Activated CD4-positive, alpha-beta T cell treated with anti-CD3 and anti-CD28 coated beads for 36 hours (primary cell): ENCODE measurements at places on chromosomes 5 and 9. TPM values are rescaled to one million over a fixed set of nuclear protein-coding genes. Genes with fewer than 3 reads are reported as not detected.

DNA sequence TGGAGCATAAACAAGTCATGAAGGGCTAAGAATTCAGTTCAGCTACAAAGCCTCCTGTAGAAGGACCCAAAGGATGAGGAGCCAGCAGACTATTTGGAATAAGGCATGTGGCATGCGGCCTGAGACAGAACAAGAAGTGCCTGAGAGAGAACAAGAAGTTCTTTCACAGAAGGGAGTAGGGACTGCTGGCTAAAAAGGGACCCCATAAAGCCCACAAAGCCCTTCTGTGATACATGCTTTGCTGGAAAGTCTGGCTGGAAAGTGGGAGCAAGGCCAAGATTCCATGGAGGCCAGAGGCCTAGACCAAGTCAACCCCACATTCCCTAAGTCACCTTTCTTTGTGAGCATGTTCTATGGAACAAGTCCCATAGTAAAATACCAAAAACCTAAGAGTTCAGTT is 35.9 kb upstream of the UBAP2 start:
- H3K27me3 ChIP-seq = no peaks in the 10 kb centered on the region
- H3K27ac ChIP-seq = peak overlapping the region; percentile 4
- no peak for DNase-seq
- H3K36me3 ChIP-seq = peaks cover 33% of the 10 kb centered on the region

GRCh38 chr9:133654736-133655657 is 18.8 kb downstream of the DBH start:
- H3K36me3 ChIP-seq = no peaks in the 10 kb centered on the region
- no peak overlapping the region for H3K4me3 ChIP-seq
- H3K27ac ChIP-seq = no peak overlapping the region

GRCh38 chr5:2193542-2194235 is 311.0 kb upstream of the IRX4 start:
- no peak for DNase-seq
- no peaks in the 10 kb centered on the region for H3K4me1 ChIP-seq
- no peaks in the 10 kb centered on the region for H3K36me3 ChIP-seq
- H3K4me3 ChIP-seq = no peak overlapping the region

DNA sequence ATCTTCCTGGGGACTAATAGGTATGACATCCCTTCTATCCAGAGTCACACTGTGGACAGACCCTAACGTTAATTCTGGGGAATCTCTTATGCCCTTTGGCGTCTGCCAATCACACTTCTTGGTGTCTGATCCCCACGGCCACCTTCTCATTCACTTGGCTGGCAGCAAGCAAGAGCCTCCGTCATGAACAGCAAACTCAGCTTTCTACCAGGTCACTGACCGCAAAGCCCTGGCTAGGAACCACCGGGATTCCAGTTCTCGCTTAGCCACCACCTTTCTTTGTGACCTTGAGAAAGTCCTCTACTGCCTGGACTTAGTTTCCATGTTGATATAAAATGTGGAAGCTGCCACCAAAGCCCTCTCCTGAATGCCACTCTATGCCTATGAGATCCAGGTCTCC is 67.7 kb upstream of the FCN1 start:
- peaks cover 2% of the 10 kb centered on the region for H3K36me3 ChIP-seq
- no peak overlapping the region for H3K4me3 ChIP-seq
- H3K4me1 ChIP-seq = no peaks in the 10 kb centered on the region
- H3K27me3 ChIP-seq = peaks cover 9% of the 10 kb centered on the region
- no peak for DNase-seq
- H3K27ac ChIP-seq = no peak overlapping the region

The IL4 gene
- total RNA-seq = 0.32 TPM

- no peaks in the 10 kb centered on the region for H3K36me3 ChIP-seq
- no peak overlapping the region for H3K4me3 ChIP-seq
- no peaks in the 10 kb centered on the region for H3K4me1 ChIP-seq
- H3K27me3 ChIP-seq = no peaks in the 10 kb centered on the region
- DNase-seq = no peak
These were observed 610.5 kb downstream of the ACTL7B start for GRCh38 chr9:108245331-108245730.

DNA sequence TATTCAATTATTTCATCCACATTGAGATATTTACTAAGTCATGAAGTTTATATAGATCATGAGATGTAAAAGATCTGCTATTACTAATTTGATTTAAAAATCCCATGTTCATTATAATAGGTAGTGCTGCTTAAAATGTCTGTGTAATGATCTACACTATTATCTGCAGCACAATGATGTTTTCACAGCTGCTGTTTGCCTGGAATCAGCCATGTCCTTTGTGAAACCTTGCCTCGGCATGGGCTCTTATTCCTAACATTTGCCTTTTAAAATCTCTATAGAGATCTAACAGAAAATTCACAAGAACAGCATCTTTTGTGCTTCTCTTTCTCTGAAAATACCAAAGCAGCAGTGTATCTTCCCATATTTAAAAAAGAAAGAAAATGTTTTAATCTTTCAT is 444.6 kb downstream of the PTPRD start:
- no peaks in the 10 kb centered on the region for H3K4me1 ChIP-seq
- no peak overlapping the region for H3K4me3 ChIP-seq
- no peaks in the 10 kb centered on the region for H3K27me3 ChIP-seq
- DNase-seq = no peak
- no peaks in the 10 kb centered on the region for H3K36me3 ChIP-seq

GRCh38 chr5:180598316-180598701 is 7.0 kb upstream of the SCGB3A1 start:
- no peak overlapping the region for H3K27ac ChIP-seq
- no peaks in the 10 kb centered on the region for H3K36me3 ChIP-seq
- no peak for DNase-seq
- no peak overlapping the region for H3K4me3 ChIP-seq

DNA sequence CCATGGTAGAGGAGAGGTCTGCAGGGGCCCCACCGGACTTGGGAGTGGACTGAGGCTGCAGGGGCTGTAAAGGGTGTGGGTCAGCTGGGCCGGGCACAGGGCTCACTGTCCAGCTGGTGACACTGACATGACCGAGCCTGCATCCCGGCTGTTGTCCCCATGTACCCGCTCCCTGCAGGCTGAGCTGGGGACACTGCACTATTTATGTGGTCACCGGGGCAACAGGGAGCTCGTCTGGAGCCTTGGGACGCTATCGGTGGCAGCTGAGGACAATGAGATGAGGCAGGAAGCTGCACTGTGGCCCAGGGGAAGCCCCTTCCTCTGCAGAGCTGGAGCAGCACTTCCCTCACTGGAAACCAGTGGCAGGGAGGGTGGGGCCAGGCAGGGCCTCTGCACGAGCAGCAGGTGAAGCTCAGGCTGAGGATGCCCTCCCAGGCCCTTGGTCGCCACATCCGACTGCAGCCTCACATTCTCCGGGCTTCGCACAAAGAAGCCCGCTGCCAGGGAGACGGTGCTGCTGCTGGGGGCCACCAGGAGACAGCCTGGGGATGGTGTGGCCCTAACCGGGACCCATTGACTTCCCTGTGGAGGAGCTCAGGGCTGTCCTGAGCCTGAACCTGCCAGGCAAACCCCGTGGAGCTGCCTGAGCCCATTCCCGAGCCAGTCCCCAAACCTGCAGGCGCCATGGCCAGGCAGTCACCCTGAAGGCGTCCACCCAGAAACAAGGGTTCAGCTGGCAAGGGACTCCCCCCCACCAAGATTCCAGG is 26.4 kb downstream of the ZDHHC11B start:
- peak; percentile 62 for DNase-seq
- no peaks in the 10 kb centered on the region for H3K36me3 ChIP-seq
- H3K4me1 ChIP-seq = peaks cover 24% of the 10 kb centered on the region

The SPINK13 gene
- not detected for total RNA-seq

The CCL27 gene
- total RNA-seq = not detected

- H3K4me3 ChIP-seq = no peak overlapping the region
- no peaks in the 10 kb centered on the region for H3K4me1 ChIP-seq
- H3K27me3 ChIP-seq = peaks cover 9% of the 10 kb centered on the region
- H3K36me3 ChIP-seq = no peaks in the 10 kb centered on the region
- peak; percentile 74 for DNase-seq
These were observed 7.1 kb upstream of the AGPAT2 start for GRCh38 chr9:136694163-136694871.

The SIT1 gene
- total RNA-seq = 76.5 TPM

GRCh38 chr9:18982262-18982620 is 50.8 kb downstream of the SAXO1 start:
- no peaks in the 10 kb centered on the region for H3K27me3 ChIP-seq
- H3K4me1 ChIP-seq = peaks cover 4% of the 10 kb centered on the region
- no peak overlapping the region for H3K27ac ChIP-seq
- no peak overlapping the region for H3K4me3 ChIP-seq

DNA sequence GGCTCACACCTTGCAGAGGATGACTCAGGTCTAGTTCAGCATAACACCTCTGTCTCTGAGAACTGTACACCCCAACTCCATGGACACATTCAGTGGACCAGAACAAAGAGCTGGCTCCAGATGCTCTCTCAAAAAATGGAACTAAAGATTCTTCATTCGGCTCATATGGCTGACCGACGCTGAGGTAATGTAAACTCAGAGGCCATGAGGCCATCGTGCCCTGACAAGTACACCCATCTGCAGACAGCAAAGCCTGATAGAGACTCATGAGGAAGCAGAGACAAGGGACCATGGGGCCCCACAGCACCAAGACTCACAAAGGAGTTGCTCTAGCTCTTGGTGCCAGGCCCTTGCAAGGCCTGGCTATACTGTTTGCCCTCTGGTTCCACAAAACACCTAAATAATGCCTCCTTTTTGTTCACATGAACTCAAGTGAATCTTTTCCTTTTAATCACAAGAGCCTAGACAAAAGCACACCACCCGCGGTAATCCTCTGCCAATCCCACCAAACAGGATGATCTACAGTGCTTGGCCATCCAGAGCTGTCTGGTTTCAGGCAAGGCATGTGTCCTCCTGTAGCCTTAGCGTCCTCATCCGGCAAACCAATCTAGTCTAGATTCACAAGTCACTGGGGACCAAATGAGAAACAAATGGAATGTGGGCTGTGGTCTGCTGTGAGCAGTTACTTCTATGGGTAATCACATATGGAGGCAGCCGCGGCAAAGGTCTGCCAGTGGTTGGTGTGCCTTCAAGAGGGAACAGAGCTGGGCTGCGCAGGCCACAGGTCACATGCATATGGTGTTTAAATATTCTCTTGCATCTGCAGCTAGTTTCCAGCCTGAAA is 22.7 kb downstream of the MED27 start:
- no peaks in the 10 kb centered on the region for H3K27me3 ChIP-seq
- no peak overlapping the region for H3K4me3 ChIP-seq
- peaks cover 34% of the 10 kb centered on the region for H3K36me3 ChIP-seq
- no peak for DNase-seq
- peaks cover 8% of the 10 kb centered on the region for H3K4me1 ChIP-seq

DNA sequence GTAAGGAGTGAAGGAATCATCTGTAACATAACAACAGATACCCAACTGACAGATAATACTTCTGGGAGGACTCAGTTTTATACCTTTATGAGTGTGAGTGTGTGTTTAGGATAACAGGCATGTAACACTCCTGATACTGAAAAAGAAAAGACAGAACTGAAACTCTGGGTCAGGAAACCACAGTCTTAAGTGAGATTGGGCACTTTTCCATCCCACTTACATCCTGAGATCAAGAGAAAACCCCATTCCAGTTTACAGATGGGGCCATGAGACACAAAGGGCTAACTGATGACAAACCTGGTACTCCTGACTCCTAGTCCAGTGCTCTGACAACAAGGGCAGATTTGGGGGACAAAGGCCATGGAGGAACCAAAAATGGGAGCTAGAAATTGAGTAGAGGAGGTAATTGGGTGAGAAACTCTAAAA is 18.0 kb downstream of the IL5 start:
- H3K4me3 ChIP-seq = no peak overlapping the region
- H3K27ac ChIP-seq = peak overlapping the region; percentile 72
- DNase-seq = no peak
- H3K36me3 ChIP-seq = no peaks in the 10 kb centered on the region
- H3K4me1 ChIP-seq = peaks cover 42% of the 10 kb centered on the region

DNA sequence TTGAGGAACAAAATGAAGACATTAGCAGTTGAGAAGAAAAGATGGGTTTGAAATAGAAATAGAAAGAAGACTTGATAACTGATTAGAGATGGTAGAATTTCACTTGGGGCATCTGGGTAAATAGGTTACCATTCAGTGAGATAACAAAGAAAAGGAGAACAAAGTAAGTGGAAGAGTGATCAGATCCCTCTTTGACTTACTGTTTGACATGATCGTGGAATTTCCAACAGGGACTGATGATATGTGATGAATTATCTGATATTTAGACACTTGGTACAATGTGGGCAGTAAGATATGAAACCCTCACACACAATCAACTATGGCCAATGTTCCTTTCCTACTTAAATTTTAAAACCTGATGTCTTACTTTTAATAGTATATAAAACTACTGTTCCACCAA is 70.1 kb upstream of the STARD4 start:
- H3K27ac ChIP-seq = no peak overlapping the region
- H3K36me3 ChIP-seq = no peaks in the 10 kb centered on the region
- H3K27me3 ChIP-seq = peaks cover 11% of the 10 kb centered on the region
- H3K4me3 ChIP-seq = no peak overlapping the region
- no peak for DNase-seq

DNA sequence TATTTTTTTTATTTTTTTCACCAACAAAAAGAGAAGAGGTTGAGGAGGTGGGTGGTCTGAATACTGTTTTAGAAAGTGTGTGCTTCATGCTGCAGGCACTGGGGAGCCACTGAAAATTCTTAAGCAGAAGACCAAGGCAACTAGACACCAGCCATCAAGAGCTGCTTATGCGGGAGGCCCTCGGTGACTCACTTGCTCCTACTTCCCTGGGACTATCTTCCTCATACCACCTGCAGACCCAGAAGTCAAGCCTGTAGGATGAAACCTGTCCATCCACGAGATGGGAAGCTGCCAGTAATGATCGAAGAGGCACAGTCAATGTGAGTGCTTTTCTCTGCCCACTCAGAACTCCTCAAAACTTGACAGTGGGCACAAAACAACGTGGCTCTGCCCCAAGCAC is 125.8 kb upstream of the SLC44A1 start:
- peaks cover 34% of the 10 kb centered on the region for H3K4me1 ChIP-seq
- no peak overlapping the region for H3K27ac ChIP-seq
- H3K36me3 ChIP-seq = no peaks in the 10 kb centered on the region
- no peak overlapping the region for H3K4me3 ChIP-seq
- H3K27me3 ChIP-seq = no peaks in the 10 kb centered on the region
- no peak for DNase-seq

The BAAT gene
- not detected for total RNA-seq

GRCh38 chr5:33719769-33720168 is 172.0 kb downstream of the ADAMTS12 start:
- no peak for DNase-seq
- no peaks in the 10 kb centered on the region for H3K4me1 ChIP-seq
- no peaks in the 10 kb centered on the region for H3K27me3 ChIP-seq
- no peak overlapping the region for H3K4me3 ChIP-seq
- no peak overlapping the region for H3K27ac ChIP-seq

The IL9 gene
- 47.9 TPM for total RNA-seq

The SLF1 gene
- total RNA-seq = 13.3 TPM

The SHOC1 gene
- total RNA-seq = not detected

The GFPT2 gene
- total RNA-seq = 0.16 TPM

The IFNA6 gene
- not detected for total RNA-seq

- no peak overlapping the region for H3K4me3 ChIP-seq
- H3K27ac ChIP-seq = no peak overlapping the region
- DNase-seq = no peak
- H3K4me1 ChIP-seq = no peaks in the 10 kb centered on the region
- H3K27me3 ChIP-seq = peaks cover 7% of the 10 kb centered on the region
These were observed 342.6 kb upstream of the CCNH start for GRCh38 chr5:87755360-87755759.

The PARP8 gene
- total RNA-seq = 31.7 TPM

GRCh38 chr5:149766460-149767280 is 36.6 kb downstream of the PPARGC1B start:
- H3K27me3 ChIP-seq = no peaks in the 10 kb centered on the region
- no peak overlapping the region for H3K4me3 ChIP-seq
- no peaks in the 10 kb centered on the region for H3K4me1 ChIP-seq
- no peak for DNase-seq
- H3K36me3 ChIP-seq = peaks cover 15% of the 10 kb centered on the region

The SLC34A1 gene
- not detected for total RNA-seq

The SLC4A9 gene
- total RNA-seq = 0.73 TPM

GRCh38 chr5:68046445-68046844 is 169.1 kb upstream of the PIK3R1 start:
- H3K4me3 ChIP-seq = no peak overlapping the region
- peaks cover 3% of the 10 kb centered on the region for H3K27me3 ChIP-seq
- H3K36me3 ChIP-seq = no peaks in the 10 kb centered on the region
